Fibroblast of mammary gland (primary cell): ENCODE measurements at places on chromosomes 6 and 20.
A peak's percentile ranks its signal among the peaks of the same experiment; 100 is the strongest.

DNA sequence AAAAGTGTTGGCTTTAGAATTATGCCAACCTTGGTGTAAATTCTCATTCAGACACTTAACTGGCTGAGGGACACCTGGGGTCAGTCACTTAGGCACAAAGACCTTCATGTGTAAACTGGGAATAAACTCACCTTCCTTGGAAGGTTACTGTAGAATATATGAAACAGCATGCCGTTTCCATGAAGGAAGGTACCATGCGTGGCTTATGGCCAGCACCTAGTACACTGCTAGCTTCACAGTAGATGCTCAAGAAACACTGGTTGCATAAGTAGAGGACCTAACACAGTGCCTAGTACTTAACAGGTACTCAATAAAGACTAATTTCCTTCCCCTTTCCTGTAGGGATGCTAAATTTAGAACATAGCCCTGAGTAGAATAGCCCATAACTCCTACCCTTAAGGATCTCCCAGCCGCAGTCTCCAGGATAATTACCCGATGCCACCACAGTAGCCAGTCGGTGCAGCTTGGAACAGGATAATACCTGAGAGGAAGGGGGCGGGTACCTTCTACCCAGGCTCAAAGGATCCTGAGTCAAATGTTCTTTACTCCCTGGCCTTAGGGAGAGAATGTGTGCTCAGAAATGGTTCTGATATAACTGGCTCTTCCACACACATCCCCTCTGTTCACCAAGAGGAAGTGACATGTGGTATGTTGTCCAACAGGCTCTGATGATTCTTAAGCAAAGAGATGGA, 3.6 kb downstream of the BCL2L1 start:
- no peak for DNase-seq

GRCh38 chr6:43699564-43700186, 12.1 kb upstream of the MRPS18A start:
- peak; percentile 44 for DNase-seq

- no peak for DNase-seq
Measured at GRCh38 chr20:6575912-6576401, 191.5 kb upstream of the BMP2 start.

DNA sequence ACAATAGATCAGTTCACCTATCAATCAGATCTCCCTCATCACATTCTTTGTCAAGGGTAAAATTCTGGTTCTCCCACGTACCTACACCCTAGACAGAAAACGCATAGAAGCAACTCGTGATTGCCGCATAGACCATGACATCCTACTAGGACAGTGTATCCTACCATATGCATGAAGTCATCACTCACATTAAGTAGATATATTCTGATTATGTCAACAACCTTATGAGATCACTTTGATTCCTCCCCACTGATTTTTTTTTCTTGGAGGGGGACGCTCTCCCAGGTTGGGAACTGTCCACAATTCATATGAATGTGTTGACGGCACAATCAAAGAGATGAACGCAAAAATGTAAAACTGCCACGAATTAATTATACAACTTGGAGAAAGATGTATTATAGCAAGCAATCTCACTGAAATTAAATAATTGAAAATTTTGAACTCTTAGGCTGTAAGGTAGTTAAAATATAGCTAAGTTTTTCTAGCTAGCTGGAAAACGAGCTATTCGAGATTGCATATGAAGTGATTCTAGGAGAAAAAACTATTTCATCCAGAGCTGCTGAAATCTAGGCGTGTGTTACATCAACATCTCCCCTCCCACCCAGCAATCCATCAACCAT, 82.5 kb upstream of the CCDC28A start:
- no peak for DNase-seq

DNA sequence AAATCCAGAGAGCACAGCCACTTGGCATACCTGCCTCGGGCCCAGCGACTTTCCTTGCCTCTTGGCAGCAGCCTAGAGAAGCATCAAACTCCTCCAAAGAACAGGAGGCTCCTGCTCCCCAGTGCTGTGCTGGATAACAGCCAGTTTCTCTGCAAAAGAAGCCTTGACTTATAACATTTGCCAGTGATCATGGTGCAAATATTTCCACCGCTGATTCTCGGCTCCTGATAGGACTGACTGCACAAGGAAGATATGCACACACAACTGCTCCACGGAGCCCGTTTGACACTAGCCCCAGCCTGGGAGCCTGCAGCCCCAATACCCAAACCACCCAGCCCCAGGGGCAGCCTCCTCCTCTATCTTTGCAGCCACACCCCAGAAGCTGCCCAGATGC, 17.5 kb downstream of the ACSS1 start:
- DNase-seq, result peak; percentile 74

DNA sequence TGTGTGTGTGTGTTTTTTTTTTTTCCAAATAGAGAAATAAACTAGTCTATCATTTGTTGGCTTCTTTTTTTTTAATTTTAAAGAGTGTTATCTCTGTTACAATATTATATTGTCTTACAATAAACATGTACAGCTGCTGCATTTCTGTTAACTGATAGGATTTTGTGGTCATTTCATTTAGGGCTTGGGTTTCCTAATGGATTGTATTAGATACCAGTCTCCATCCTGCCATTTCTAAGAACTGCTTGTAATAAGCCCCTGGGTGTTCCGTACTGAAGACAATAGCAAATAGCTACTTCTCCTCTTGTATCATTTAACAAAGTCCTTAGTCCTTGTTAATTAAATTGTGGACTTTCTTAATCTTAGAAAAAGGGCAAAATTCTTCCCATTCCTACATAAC, 45.7 kb downstream of the SOBP start:
- DNase-seq, result no peak

DNA sequence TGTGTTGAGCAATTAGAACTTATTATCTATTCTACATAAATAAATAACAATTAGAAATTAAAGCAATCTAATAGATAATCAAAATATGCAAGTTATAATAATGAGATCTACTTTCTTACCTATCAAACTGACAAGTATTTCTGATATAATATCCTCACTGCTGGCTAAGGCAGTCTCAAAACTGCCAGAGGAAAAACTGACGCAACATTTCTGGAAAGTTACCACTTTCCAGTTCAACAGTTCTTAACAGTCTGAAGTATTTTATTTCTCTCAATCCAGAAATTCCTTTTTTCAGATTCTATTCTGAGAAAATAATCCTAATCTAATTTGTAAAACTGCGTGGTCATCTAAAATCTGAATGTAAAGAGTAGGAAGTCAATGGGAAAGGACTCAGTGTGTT, 121.0 kb downstream of the TRDN start:
- peak; percentile 24 for DNase-seq

DNA sequence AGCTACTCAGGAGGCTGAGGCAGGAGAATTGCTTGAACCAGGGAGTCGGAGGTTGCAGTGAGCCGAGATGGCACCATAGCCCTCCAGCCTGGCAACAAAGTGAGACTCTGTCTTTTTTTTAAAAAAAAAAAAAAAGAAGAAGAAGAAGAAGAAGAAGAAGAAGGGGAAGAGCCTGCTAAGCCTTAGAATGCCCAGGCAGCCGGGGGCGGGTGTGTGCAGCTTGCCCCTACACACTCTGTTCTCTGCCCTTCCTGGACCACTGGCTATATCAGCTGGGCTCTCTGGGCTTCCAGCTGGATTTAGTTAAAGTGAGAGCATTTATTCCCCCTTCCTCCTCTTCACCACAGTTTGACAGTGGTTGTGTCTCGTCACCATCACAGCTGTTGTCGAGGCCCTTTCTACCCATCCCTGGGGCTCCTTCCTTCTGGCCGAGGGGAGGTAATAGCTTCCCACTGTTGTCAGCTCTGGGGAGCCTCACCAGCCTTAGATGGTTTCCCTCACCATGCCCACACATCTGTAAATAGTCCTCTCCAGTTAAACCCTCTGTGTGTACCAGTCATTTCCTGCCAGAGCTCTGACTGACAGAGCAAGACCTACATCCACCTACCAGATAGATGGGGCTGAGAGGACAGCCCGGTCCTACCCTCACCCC, 77.6 kb downstream of the TRERF1 start:
- no peak for DNase-seq

DNA sequence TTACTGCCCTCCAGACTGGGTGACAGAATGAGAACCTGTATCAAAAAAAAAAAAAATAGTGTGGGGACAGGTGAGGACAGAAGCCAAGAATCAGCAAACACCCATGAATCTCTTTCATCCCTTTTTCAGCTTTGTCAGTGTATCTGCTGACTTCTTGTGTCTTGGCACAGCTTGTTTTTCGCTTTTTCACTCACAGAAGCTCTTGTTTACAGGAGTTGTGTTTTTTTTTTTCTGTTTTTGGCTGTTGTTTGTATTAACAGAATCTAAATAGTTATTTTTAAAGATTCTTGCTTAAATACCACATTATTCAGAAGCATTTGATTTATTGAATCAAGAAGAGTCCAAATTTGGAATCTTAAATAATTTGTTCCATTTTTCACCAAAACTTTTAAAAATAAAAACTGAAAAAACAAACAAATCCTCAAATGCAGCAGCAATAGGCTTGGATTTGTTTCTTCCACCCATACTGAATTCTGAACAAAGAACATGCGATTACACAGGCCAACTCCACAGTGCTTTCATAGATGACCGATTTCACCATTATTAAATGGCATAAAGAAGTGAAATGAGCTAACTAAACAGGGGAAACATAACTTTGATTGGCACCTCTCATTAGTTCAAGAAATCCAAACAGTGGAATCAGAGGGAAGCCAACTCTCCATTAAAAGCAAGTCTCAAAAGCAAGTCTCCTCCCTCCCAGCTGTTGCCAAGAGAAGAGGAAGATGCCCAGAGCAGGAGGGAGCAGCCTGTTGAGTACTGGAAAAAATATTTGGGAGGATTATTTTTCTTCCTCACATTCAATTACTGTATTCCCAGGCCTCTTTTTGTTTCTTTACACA, 27.2 kb upstream of the GPR63 start:
- no peak for DNase-seq

DNA sequence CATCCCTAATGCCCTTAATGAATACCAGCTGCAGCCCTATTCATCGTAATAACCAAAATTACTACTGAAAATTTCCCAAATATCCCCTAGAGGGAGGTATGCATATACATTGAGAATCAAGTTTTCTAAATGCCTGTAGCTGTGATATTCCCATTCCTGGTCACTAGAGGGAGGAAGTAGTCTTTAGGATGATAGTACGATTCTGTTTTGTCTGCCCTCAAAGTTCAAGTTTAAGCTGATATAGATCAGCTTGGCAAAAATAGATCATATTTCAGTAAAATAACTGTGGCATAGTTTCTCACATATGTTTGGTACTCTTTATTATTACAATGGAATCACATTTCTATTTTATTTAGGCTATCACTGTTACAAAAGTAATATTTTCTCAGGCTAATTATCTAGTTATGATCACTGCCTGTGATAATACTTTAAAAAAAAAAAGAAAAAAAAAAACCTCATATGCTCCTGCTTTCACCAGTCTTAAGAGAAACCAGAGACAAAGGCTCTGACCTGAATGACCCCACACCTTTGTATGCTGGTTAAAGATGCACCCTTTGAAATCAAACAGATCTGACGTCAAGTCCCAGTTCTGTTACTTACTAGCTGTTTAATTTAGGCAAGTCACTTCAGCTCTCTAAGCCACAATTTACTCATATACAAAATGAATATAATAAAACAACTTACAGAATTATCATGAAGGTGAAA, 11.0 kb downstream of the TSPYL1 start:
- peak; percentile 89 for DNase-seq

DNA sequence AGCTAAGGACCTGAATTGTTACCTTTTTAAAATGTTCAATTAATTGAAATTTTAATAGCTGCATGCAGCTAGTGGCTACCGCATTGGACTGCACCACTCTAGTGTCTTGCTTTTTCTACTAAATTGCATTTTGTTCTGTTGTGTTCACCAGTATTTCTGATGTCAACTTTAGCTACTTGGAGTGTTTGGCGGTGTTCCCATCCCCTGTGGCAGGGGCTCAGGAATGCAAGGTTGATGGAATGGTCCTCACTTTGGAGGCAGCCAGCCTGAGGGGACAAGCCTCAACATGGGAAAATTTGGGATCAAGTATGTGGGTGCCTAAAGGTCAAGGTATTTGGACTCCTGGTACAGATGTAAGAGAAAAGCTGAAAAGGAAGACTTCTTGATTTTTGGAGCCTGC, 230.1 kb upstream of the PRND start:
- no peak for DNase-seq

DNA sequence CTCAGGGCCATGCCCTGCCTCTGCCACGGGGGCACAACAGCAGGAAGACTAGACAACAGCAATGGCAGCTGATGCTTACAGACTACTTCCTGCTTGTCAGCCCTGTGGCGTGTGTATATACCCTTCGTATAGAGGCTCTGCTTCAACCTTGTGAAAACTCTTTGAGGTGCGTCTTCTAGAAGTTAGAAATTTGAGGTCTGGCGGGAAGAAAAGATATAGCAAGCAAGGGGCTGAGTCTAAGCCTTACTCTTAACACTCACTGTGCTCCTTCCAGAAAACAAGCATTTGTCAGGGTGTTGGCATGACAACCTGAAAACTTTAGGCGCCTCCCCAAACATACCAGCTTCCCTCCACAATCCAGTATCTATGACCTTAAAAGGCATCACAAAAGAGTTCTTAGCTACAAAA, 33.3 kb downstream of the JPH2 start:
- no peak for DNase-seq

DNA sequence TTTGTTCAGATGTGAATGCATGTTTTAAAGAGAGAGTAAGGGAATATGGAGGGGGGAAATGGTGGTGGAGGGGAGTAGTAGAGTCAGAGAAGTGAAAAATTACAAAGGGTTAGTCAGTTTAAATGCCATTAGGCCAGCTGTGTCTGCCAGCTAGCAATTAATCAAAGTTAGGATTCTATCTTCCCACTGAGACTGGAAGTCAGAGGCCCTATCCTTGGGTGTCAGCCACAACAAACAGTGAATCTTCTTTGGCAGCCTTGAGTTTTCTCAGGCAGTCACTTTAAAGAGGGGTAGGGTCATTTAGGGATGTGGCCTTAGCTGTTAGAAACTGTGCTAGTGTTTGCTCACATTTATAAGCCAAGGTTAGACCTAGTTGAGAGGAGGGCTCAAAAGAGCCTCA, 120.5 kb upstream of the BTBD3 start:
- peak; percentile 30 for DNase-seq
